CD8-positive, alpha-beta T cell (primary cell): ENCODE measurements at places on chromosomes 4 and X. TPM values are rescaled to one million over a fixed set of nuclear protein-coding genes. Genes with fewer than 3 reads are reported as not detected.

Gene TMEM255A
- not detected for total RNA-seq

Gene SMIM43
- total RNA-seq: 0.30 TPM

Gene CCDC149
- not detected for total RNA-seq

Gene OTUD6A
- not detected for total RNA-seq

Gene CFI
- not detected for total RNA-seq

Gene CXCL10
- not detected for total RNA-seq

Gene OPHN1
- not detected for total RNA-seq

Gene ADH1C
- total RNA-seq: not detected

Gene PJA1
- total RNA-seq: 36.5 TPM

Gene CMC4
- total RNA-seq: 5.0 TPM

Gene IL21
- not detected for total RNA-seq

Gene MAGEA2
- not detected for total RNA-seq

Gene FRMD7
- not detected for total RNA-seq

Gene ALAS2
- not detected for total RNA-seq

Gene SPANXN5
- total RNA-seq: not detected

Gene SSX4
- total RNA-seq: not detected

Gene TLR10
- 0.22 TPM for total RNA-seq

Gene AKAP4
- not detected for total RNA-seq

Gene SMAD1
- not detected for total RNA-seq

Gene ABLIM2
- total RNA-seq: 1.2 TPM

Gene TEX13C
- total RNA-seq: not detected

Gene LANCL3
- 0.14 TPM for total RNA-seq

Gene NLRP2B
- total RNA-seq: not detected

Gene DMRTC1B
- total RNA-seq: 0.49 TPM

Gene DRD5
- total RNA-seq: not detected

Gene ANKRD37
- 15.0 TPM for total RNA-seq

Gene RAB41
- total RNA-seq: not detected

Gene MAOB
- not detected for total RNA-seq

Gene MXRA5
- total RNA-seq: not detected

Gene PCDH11X
- total RNA-seq: not detected

Gene TRAPPC2
- 20.5 TPM for total RNA-seq

Gene CCKAR
- not detected for total RNA-seq

Gene MYOZ2
- total RNA-seq: not detected

Gene GPR82
- total RNA-seq: not detected

Gene RASL11B
- total RNA-seq: 0.64 TPM

Gene OTUD4
- 70.6 TPM for total RNA-seq

Gene UCP1
- total RNA-seq: not detected

Gene LRCH2
- total RNA-seq: not detected

Gene FGFBP1
- total RNA-seq: not detected

Gene IL2
- total RNA-seq: 1.0 TPM

Gene UBQLN2
- total RNA-seq: 34.3 TPM

Gene PCSK1N
- total RNA-seq: 4.9 TPM

Gene HAND2
- not detected for total RNA-seq

Gene GSX2
- total RNA-seq: not detected

Gene PAGE5
- total RNA-seq: not detected

Gene ADH6
- total RNA-seq: not detected

Gene CSAG1
- not detected for total RNA-seq

Gene ANKRD50
- 0.22 TPM for total RNA-seq

Gene SCRG1
- total RNA-seq: not detected

Gene SPANXB1
- total RNA-seq: not detected

Gene USP17L13
- not detected for total RNA-seq

Gene DMRTC1
- total RNA-seq: 0.71 TPM

Gene TSPAN7
- total RNA-seq: not detected

Gene CT47B1
- total RNA-seq: not detected

Gene BST1
- total RNA-seq: 0.47 TPM

Gene GPRASP3
- total RNA-seq: 0.95 TPM

Gene TRAPPC11
- 22.1 TPM for total RNA-seq
